GM10248 (cell line): ENCODE measurements at places on chromosomes 7 and 10.

DNA sequence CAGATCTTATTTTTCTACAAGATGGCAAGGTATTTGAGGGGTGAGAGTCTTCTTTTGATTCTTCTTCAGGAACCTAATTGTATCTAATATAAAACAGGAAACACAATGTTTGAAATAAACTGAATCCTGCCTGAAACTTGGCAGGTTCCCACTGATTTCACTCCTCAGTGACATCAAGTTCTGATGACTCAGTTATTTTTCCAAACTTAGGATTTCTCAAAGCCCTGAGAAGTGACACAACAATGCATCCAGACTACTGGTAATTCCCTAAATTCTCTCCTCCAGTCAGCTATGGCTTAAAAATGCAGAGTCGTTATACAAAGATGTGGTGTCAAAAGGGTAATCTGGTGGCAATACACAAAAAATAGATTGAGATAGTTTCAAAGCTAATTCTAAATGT lies 80.9 kb downstream of the ABLIM1 start:
- no peak for DNase-seq

DNA sequence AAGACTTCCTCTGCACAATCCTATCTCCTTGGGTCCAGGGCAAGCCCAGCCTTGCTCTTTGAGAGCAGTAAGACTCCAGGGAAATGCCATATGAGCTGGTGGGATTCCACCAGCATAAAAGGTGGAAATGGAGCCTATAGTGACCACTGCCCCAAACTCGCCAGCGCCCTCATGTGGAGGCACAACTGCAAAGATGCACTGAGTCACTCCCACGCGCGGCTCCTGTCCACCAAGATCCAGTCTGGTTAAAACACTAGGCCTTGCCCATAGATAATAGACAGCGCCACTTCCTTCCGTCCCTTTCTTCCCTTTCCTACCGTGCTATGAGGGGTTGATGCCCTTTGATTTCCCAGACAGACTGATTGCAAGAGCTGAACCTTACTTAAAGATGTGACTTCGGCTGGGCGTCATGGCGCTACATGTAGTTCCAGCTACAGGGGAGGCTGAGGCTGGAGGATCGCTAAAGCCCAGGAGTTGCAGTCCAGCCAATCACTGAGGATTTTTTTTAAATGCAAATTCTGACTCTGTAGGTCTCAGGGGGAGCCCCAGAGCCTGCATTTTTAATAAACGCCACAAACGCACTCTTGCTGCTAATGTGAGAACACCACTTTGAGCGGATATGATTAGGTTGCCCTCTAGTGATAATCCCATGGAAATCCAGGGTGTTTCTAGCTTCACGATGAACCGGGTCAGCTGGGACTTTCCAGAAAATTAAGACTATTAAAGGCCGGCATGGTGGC lies 136.5 kb downstream of the EPC1 start:
- peak; percentile 32 for DNase-seq

GRCh38 chr10:63866075-63866746 lies 345.0 kb downstream of the REEP3 start:
- DNase-seq, result peak; percentile 72

DNA sequence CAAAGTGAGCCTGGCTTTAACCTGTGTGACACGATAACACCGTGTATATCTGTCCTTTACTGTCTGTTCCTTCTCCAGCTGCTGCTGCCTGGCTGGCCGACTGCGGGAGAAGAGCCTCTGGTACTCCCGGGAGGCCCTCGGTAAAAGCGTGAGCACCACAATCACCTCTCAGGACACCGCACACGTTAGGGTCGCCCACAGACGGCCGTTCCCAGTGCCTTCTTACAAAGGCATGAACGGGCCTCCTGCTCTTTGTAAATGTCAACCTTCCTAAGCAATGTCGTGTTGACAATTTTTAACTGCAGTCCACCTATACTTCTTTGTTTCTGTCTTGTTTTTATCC lies 177.6 kb downstream of the DIP2C start:
- DNase-seq, result no peak

DNA sequence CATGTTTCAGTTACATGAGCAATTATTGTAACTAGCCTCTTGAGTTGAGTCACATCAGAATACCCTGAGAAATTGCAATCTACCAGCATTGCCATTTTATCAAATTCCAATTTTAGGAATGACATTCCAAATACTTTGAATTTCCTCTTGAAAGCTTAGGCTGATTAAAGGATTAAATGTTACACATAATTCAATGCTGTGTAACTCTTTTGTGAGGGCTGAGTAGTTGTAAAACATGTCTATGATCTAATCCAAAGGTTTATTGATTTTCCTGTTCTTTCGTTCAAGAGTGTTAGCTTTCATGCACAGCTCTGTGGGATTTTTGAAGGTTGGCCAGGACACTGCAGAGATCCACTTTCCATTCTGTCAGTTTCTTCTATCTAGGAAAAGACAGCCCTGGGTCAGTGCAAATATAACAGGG lies 193.1 kb downstream of the SORCS1 start:
- DNase-seq, result no peak

- DNase-seq, result peak; percentile 46
Measured at GRCh38 chr10:106935978-106936451, 228.5 kb downstream of the SORCS1 start.

DNA sequence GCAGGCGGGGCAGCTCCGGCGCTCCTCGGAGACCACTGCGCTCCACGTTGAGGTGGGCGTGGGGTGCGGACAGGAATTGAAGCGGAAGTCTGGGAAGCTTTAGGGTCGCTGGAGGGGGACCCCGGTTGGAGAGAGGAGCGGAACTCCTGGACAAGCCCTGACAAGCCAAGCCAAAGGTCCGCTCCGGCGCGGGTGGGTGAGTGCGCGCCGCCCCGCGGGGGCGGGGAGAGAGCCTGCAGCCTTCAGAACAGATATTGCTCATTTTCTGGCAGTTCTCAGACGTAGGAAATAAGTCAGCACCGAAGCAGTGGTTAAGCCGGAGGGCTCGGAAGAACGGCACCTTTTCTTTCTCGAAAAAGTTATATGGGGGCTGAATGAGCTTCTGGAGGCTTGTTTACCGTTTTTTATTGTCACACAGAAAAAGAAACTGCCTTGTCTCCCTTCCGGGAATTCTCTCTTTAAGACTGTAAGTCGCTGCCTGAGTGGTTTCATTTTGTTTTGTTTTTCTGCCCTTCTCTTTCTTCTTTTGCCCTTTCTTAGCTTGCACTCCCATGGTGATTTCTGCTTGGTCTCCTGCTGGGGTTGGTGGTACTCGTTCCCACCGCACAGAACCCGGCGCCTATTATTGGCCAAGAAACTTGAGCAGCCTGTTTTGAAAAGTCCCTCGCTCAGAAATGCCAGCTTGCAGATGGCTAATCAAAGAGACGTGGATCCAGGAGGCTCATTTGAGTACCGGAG lies 732 bp downstream of the FAS start:
- DNase-seq, result peak; percentile 71
